ENCODE measurements at places on chromosomes 1 and 21.

DNA sequence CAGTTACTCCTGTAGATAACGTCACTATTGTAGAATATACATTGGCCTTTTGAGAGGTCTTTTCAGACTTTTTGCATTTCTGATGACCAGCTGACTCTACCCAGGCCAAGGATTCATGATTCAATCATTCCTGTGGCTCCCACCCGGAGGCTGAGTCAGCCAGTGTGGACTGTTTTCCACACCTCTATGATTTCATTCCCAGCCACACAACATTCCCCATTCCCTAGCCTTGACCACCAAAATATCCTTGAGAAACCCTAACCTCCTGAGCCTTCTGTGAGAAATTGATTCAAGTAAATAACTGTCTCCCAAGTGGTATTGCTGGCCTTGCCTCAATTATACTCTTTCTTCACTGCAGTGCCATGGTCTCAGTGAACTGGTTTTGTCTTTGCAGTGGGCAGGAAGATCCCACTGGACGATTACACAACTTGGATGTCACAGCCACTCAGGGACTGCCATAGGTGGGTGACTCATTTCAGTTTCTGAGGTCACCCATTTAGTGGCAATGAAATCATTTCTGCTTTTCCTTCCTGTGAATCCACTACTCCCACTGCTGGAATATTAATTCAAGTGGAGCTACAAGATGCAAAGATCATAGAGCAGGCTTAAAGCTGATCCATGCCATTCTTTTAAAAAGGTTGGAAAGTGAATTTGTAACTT lies 518.6 kb upstream of the ZP4 start:
- DNase-seq = no peak

DNA sequence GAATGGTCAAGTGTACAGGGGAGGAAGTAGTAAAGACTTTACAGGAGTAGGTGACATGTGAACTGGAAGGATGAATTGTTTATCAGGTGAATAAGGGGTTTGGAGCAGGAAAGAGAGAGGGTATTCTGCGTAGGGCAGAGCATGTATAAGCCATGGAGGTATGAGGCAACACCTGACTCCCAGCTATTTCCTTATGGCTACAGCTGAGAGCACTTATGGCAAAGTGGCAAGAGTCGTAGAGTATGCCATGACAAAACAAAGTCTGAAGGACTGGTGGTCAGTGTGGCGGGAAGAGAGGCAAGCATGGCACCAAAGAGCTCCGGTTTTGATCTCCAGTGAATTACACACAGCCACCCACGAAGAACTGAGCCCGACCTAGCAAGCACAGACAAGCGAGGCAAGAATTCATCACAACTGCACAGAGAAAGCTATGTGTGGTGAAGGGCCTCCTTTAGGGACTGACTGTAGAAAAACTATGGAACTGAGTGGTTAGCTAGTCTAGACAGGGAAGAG lies 9.0 kb upstream of the ELOVL1 start:
- no peak for DNase-seq

- no peak for DNase-seq
Measured at GRCh38 chr1:236159704-236160539, 17.6 kb downstream of the GPR137B start.

DNA sequence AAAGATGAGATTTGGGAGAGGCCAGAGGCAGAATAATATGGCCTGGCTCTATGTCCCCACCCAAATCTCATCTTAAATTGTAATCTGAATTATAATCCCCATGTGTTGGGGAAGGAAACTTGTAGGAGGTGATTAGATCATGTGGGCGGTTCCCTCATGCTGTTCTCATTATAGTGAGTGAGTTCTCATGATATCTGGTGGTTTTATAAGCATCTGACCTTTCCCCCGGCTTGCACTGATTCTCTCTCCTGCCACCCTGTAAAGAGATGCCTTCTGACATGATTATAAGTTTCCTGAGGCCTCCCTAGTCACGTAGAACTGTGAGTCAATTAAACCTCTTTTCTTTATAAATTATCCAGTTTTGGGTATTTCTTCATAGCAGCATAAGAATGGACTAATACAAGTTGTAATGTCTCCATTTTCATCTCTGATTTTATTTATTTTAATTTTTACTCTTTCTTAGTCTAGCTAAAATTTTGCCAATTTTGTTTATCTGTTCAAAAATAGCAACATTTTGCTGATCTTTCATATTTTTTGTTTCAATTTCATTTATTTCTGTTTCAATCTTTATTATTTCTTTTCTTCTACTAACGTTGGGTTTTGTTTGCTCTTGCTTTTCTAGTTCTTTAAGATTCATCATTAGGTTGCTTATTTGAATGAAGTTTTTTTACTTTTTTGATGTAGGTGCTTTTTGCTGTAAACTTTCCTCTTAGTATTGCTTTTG lies 67.0 kb upstream of the ZRANB2 start:
- DNase-seq = no peak

- peak; percentile 63 for DNase-seq
Measured at GRCh38 chr1:199243423-199244061, 604.7 kb downstream of the PTPRC start.

DNA sequence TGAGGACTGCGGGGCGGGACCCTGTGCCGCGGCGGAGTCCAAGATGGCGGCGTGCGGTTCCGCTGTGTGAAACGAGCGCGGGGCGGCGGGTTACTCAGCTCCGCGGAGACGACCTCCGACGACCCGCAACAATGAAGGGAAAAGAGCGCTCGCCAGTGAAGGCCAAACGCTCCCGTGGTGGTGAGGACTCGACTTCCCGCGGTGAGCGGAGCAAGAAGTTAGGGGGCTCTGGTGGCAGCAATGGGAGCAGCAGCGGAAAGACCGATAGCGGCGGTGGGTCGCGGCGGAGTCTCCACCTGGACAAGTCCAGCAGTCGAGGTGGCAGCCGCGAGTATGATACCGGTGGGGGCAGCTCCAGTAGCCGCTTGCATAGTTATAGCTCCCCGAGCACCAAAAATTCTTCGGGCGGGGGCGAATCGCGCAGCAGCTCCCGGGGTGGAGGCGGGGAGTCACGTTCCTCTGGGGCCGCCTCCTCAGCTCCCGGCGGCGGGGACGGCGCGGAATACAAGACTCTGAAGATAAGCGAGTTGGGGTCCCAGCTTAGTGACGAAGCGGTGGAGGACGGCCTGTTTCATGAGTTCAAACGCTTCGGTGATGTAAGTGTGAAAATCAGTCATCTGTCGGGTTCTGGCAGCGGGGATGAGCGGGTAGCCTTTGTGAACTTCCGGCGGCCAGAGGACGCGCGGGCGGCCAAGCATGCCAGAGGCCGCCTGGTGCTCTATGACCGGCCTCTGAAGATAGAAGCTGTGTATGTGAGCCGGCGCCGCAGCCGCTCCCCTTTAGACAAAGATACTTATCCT lies 430 bp downstream of the RBM15 start:
- DNase-seq = peak; percentile 43

- DNase-seq = no peak
Measured at GRCh38 chr1:14738235-14738634, 139.8 kb downstream of the KAZN start.

- no peak for DNase-seq
Measured at GRCh38 chr1:2323451-2323974, 67.8 kb downstream of the MORN1 start.

GRCh38 chr21:27201197-27201596 lies 234.3 kb upstream of the ADAMTS5 start:
- DNase-seq = no peak

- no peak for DNase-seq
Measured at GRCh38 chr1:215704089-215704860, 137.2 kb downstream of the KCTD3 start.

GRCh38 chr1:243452092-243452491 lies 196.3 kb downstream of the SDCCAG8 start:
- DNase-seq = no peak

- no peak for DNase-seq
Measured at GRCh38 chr1:7253118-7253480, 467.8 kb downstream of the CAMTA1 start.

DNA sequence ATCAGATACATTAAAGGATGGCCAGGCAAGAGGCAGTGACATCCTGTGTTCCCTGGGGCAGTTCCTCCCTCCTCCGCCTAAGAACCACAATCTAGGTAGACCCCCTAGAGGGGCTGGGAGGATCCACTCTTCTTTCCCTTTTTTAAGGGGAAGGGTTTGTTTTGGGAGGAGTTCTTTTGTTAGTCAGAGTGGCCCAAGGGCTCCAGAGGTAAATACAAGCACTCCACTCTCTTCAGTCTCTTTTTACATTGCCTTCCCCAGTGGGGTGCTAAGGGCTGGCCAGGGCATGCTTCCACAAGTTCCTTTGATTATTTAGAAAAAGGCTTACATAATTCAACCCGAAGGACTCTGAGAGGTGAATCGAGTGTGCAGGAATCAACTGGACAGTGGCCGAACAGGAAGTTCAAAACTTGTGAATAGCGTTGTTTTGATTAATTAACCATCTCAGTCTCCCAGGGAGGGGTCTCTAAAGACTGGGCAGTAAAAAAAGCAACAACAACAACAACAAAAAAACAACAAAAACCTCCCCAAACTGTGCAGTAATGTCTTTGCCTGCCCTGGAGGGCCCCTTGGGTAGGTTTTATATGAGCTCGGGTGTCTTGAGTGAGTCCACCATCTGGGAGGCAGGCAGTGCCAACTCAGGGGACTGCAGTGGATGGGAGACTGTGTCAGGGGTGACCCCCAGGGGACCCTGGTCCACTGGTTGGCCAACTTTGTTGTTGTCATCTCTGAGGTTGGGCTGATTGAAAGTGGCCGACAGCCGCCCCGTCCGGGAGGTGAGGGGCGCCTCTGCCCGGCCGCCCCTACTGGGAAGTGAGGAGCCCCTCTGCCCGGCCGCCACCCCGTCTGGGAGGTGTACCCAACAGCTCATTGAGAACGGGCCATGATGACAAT lies 33.2 kb upstream of the ENO1 start:
- DNase-seq = no peak

GRCh38 chr1:12327566-12327965 lies 97.7 kb downstream of the VPS13D start:
- no peak for DNase-seq

- peak; percentile 31 for DNase-seq
Measured at GRCh38 chr1:108560874-108561459, 1.1 kb downstream of the EEIG2 start.

DNA sequence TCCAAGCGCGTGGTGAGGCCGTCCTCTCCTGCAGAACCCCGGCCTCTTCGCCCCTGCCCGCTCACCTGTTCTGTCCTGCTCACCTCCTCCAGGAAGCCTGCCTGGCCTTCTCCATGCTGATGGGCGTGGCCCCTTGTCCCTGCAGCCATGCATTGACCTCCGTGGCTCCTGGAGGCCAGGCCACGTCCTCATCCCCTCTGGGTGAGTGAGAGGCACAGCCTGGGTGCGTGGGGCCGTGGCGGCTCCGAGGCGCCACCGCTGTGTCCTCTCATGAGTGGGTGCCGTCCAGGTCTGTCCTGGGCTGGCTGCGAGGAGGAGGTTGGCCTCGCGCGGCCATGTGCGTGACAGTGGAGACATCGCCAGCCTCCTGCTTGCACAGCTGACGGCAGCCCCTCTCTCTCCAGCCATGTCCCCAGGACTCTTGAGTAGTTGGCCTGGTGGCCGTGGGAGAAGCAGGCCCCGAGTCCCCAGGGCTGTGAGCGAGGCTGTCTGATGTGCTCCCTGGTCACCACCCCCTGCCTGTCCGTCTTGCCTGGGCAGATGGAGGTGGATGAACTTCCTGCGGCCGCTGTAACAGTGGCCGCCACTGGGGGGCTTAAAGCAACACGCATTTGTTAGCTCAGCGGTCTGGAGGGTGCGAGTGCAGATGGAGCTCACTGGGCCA lies 58.1 kb downstream of the PRKCZ start:
- no peak for DNase-seq

- peak; percentile 40 for DNase-seq
Measured at GRCh38 chr1:160779626-160780397, 16.2 kb upstream of the LY9 start.

- DNase-seq = no peak
Measured at GRCh38 chr1:11052839-11053757, 6.1 kb upstream of the MASP2 start.

DNA sequence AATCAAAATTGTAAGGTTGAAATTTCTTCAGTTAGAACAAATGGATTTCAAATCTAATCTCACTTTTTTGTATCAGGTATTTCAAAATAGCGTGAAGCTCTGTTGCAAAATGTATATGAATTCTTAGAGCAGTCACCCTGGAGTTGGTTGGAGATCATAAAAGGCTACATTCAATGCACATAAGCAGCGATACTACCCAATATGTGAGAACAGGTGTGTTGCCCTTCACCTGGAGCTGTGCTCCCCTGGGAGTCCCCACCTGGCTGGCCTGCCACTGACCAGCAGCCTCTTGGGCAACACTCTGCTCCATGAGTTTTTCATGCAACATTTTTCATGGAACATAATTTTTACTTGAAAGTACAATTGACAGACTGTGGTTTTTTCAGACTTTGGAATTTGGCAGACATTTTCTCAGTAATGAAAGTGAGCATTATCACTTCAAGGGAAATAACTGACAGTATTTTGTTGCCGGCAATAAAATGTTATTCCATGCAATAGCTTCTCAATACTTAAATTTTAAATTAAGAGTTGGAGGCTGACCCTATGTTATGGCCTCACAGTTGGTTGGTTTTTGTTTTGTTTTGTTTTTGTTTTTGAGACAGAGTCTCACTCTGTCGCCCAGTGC lies 95.1 kb downstream of the ST3GAL3 start:
- DNase-seq = no peak

- no peak for DNase-seq
Measured at GRCh38 chr1:2587860-2588571, 1.4 kb downstream of the PRXL2B start.

Measured in activated gamma-delta T cell treated with Interleukin-2 at 50 U/mL for 16 hours (primary cell).